Left lobe of liver (tissue), 2 donors: ENCODE measurements at places on chromosomes 5 and 9. TPM values are rescaled to one million over a fixed set of nuclear protein-coding genes. Genes with fewer than 3 reads are reported as not detected.

GRCh38 chr9:109022873-109023272, 9.6 kb upstream of the CTNNAL1 start:
- no peak for DNase-seq

DNA sequence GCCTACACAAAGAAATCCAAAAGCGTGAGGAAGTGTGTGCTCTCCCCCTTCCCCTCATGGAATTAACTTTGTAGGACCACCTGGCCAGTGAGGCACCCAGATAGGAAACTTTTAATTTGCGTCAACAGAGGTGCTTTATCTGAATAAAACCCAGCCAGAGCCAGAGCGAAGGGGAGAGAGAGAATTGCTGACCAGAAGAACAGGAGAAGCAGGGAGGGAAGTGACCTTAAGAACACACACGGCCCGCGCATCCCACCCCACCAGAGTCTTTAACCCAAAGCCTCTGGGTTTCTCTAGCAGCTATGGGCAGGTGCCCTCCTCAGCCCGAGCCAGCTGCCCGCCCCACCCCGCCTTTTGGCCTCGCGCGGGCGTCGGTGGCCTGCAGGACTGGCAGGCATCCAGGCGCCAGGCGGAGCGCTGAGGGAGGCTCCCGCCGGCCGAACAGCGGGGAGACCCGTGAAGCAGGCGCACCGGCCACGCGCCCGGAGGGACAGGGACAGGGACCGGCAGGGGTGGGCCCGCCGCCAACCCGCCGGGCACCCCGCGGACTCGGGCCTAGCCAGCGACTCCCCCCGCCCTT, 580 bp downstream of the ERAP1 start:
- DNase-seq: peak; percentile 93

DNA sequence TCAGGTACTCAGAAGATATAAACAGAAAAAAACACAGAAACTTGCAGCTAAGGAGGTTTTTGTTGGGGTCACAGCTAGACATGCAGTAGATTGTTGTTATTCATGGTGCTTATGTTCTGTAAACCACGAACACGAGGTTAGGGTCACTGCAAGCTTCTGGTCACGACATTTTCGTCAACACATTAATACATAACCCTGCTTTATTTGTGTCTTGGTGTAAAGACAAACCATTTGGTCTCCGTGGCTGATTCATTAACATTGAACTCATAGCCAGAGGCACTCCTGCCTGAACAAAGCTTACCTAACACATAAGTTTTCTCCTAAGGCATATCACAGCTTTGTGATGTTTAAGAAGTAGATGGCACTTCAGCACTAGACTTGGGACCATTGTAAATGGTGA, 16.9 kb downstream of the TEK start:
- DNase-seq: no peak

- DNase-seq: no peak
Observed at GRCh38 chr5:178662541-178662860, 35.7 kb upstream of the CLK4 start.

DNA sequence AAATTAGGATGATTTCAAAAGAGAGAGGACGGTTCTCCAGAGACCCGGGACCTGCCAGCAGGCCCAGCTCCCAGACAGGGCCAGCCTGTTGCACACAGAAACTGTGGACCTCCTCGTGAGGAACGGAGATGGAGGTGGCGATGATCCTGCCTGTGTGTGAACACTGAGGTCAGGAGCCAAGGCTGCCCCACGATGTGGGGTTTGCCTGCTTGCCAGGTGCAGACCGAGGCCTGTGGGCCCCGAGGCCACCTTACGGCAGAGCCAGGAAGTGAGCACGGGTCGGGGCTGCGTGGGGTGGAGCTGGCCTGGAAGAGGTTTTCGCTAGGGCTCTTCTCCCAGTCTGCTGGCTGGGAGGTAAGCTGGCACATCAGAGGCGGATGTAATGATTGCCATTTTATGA, 4.3 kb downstream of the FAM163B start:
- no peak for DNase-seq

DNA sequence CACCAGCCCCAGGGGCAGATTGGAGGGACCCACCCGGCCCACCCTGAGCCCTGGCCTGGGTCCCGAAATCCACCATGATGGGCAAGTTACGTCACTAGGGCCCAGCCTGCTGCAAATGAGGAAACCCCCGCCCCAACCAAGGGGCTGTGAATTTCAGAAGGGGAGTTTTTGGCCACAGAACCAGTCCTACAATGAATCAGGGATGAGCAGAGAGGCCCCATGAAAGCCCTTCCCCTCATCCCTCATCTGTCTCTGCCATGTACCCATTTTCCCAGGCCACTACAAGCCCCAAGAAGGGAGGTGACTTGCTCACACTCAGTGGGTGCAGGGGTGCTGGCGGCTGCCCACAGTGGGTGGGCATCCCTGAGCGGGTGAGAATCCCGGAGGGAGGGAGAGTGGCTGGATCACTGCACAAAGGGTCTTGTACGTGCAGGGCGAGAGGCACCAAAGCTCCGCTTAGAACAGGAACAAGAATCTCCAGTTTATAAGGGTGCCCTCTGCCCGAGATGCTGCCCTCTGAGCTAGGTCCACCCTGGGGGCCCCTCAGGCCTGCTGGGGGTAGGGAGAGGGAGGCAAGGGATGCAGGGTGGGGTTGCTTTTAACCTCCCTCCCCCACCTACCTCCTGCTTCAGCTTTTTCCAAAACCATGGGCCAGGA, 10.4 kb upstream of the TCF7 start:
- DNase-seq: no peak

GRCh38 chr5:2353871-2354440, 397.5 kb downstream of the IRX2 start:
- no peak for DNase-seq

GRCh38 chr5:52015760-52016159, 632.5 kb downstream of the ISL1 start:
- no peak for DNase-seq

DNA sequence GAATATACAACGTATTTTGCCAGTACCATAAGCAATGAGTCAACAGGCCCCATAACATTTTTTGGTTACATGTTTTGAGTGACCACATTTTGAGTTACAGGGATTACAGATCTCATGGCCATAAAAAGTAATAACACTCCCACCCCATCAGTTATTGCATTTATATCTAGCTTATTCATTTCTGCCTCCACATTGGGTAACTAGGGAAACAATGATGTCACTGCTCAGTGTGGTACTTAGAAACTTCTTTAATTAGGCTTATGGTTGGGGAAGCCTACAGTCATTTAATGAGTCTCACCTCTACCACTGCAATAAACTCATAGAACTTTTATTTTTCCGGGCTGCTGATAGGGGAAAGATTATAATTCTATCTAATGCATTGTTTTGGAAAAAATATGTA, 39.9 kb upstream of the SMIM15 start:
- DNase-seq: no peak

DNA sequence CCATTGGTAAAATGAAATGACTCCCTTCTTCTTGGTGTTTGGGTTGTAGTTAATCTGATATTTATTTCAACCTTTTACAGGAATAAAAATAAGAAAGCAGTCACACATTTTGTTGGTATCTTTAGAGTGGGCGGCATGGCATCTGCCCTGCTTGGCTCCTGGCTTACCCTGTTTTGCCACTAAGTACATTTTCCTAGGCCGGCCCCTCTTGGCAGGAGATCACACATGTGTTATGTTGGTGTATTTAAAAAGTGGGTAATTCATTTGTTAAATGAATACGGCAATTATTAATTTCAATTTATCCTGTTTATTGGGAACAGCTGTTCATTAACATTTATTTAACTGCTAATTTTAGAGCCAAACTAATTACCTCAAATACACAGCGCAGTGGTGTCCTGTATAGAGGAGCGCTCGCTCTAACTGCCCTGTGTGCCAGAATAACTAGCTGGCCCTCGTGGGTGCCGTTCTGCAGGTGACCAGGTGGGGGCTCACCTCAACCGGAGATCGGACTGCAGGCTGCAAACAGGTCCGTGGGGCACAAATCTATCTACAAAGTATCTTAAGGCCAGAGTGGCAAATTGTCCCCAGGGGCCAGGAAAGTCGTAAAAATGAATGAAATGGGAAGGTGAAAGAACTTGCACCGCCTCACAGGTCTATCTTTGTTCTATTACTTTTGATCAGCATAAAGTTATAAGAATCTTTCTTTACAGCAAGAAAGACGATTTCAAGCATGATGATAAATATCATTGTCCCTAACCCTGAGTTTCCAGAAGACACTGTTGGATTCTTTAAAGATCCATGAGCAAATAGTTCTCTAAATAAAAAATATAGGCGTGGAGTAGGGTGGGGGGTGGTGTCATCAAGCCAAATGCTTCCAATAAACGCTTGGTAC, 26.2 kb upstream of the GPR151 start:
- DNase-seq: peak; percentile 79

GRCh38 chr9:96644137-96644536, 11.0 kb downstream of the PRXL2C start:
- no peak for DNase-seq

DNA sequence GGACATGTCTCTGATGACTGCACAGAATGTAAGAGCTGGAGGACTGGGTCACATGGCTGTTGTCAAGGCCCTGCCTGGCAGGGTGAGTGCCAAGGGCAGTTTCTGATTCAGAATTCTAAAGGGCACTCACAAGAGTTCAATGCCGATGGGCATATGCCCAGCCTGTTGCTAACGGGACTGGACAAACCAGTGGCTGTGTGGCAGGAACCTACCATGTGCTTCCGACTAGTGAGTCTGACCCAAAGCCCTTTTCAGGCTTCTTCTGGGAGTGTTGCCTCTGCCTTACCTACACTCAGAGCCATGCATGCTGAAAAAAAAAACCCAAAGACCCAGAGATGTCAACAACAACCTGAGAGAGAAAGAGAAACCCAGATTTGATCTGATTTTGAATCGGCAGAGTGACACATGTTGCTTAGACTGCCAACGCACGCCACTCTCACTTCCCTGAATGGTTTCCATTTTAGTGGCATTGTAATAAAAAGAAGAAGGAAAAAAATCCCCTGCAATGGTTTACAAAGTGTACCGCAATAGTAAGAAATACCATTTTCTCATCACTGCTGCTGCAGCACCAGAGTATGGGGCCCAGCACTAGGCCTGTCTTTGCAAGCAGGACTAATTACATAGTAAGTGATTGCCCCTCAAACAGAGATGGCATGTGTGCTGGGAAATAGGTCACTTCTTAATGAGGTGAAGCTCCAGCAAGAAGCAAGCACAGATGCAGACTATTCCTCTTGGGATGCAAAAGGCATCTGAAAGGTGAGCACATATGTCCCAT, 194.3 kb downstream of the PALM2AKAP2 start:
- DNase-seq: peak; percentile 88

DNA sequence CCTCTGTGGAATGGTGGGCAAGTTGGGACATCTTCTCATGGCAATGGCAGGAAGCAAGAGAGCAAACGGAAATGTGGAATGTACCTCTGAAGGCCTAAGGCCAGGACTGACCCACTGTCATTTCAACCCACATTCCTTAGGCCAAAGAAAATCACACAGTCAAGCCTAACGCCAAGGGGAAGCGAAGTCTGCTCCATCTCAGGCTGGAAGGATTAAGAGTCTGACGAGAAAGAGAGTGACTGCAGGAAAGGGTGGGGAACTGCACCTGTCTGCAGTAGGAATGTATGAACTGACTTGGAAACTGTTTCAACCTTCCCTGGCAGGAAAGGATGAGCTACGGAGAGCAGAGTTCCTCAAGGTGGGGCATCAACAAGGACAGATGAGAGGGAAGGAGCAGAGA, 90.2 kb upstream of the TAS2R1 start:
- no peak for DNase-seq

- DNase-seq: no peak
Observed at GRCh38 chr5:132865668-132866341, 464 bp downstream of the GDF9 start.

- no peak for DNase-seq
Observed at GRCh38 chr9:115548609-115549260, 430.8 kb upstream of the TNC start.

GRCh38 chr9:71921190-71921814, 9.9 kb downstream of the C9orf85 start:
- no peak for DNase-seq

DNA sequence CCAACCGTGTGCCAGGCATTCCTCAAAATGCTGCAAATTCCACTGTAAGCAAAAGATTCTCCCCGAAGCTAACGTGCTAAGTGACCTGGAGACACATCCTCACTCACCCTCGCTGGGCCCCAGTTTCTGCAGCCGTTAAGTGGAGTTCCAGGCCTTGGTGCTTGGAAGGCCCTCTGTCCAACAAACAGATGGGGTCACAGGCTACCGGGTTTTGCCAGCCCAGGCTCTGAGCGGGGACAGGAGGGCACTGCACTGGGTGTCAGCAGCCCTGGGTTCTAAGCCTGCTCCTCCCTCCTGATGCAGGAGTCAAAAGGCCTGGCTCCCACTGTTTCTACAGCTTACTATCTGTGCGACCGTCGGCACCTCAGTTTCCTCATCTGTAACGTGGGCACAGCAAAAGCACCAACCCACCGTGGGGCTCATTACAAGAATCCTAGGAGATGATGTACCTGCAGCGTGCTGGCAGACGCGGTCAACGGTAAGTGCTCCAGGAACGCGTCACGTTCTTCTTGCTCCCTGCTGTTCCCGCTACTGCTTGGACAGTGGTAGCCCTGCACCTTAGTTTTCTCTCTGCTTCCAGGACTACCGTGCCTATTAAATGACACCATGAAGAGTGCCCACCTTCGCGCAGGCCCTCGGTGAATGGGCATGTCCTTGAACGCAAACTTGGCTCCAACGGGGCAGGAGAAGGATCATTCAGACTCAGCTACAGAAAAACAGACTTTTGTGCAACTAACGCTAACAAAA, 84.8 kb downstream of the ADAMTS2 start:
- peak; percentile 24 for DNase-seq

- DNase-seq: no peak
Observed at GRCh38 chr9:110013064-110013463, 194.9 kb downstream of the C9orf152 start.

DNA sequence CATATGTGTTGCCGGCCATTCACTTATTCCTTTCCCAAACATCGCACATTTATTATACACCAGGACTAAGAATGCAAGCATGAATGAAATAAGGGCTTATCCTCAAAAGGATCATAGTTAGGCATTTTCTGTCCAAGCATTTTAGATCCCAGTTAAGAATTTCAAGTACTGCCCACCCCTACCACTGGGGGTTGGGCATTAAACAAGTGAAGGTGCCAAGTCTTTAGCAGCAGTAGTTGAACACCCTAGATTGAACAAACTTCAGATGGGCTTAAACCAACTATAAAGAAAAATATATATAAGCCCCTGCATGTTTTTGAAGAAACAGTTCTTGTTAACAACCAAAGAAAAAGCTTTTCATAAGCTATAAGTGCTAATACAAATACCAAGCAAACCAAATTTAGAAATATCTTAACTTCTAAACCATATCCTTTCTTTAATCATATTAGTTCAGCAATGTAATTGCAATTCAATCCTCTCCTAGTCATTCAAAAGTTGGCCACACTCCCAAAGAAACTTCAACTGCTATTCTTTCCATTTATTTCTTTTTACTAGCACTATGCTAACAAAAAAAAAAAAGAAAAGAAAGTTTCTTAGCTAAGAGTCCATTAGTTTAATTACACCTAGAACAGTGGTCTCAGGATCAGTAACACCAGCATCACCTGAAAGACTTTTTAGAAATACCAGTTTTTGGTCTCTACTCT, 149.8 kb downstream of the MLLT3 start:
- DNase-seq: no peak

GRCh38 chr9:118455259-118455658, 751.1 kb downstream of the TLR4 start:
- no peak for DNase-seq

KIAA0825 gene
- 3.1 TPM for total RNA-seq

C5orf52 gene
- total RNA-seq: not detected

FCN2 gene
- 95.7 TPM for total RNA-seq

MSANTD3 gene
- 7.1 TPM for total RNA-seq

SHROOM1 gene
- 41.3 TPM for total RNA-seq

NIPAL4 gene
- total RNA-seq: not detected

PCDHAC2 gene
- total RNA-seq: 0.86 TPM
